ENCODE measurements at places on chromosomes 2 and 18.

DNA sequence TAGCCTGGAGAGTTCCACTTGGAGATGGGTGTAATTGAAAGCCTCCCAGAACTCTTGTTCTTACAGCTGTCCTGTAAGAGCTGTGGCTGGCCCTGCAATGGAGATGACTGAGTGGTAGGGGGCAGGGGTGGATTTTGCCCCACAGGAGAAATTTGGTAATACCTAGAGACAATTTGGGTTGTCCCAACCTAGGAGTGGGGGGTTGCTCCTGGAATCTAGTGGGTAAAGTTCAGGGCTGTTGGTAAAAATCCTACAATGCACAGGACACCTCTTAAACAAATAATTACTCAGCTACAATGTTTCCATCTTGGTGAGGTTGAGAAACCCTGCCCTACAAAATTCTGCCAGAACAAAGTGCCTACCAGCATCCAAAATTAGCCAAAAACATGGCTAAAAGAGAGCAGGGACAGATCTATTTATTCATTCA is 181.1 kb upstream of the SH3BP4 start:
- no peak for DNase-seq

- peak; percentile 78 for DNase-seq
These were observed 35.4 kb downstream of the PTPN18 start for GRCh38 chr2:130391058-130391871.

DNA sequence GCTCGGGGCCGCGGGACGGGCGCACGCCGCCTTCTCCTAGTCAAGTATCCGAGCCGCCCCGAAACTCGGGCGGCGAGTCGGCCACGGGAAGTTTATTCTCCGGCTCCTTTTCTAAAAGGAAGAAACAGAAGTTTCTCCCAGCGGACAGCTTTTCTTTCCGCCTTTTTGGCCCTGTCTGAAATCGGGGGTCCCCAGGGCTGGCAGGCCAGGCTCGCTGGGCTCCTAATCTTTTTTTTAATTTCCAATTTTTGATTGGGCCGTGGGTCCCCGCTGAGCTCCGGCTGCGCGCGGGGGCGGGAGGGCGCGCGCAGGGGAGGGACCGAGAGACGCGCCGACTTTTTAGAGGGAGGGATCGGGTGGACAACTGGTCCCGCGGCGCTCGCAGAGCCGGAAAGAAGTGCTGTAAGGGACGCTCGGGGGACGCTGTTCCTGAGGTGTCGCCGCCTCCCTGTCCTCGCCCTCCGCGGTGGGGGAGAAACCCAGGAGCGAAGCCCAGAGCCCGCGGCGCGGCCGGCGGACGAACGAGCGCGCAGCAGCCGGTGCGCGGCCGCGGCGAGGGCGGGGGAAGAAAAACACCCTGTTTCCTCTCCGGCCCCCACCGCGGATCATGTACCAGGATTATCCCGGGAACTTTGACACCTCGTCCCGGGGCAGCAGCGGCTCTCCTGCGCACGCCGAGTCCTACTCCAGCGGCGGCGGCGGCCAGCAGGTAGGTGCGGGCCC is 617 bp downstream of the FOSL2 start:
- DNase-seq: peak; percentile 72

DNA sequence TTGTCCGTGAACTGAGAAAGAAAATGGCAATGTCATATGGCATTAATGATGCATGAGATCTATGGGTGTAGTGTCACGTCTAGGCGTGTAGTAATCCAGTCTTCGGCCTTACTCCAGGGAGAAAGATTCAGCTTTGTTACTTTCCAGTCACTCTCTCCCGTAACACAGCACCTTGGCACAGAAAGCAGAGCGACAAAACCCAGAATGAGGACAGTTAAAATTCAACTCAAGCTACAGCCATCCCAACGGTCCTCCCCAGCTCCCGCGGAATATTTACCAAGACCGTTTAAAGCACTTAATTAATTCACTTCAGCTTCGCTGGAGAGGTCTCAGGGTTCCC is 797 bp upstream of the CRIM1 start:
- DNase-seq: peak; percentile 39

GRCh38 chr18:71426441-71426840 is 1117.7 kb downstream of the CBLN2 start:
- DNase-seq: no peak

DNA sequence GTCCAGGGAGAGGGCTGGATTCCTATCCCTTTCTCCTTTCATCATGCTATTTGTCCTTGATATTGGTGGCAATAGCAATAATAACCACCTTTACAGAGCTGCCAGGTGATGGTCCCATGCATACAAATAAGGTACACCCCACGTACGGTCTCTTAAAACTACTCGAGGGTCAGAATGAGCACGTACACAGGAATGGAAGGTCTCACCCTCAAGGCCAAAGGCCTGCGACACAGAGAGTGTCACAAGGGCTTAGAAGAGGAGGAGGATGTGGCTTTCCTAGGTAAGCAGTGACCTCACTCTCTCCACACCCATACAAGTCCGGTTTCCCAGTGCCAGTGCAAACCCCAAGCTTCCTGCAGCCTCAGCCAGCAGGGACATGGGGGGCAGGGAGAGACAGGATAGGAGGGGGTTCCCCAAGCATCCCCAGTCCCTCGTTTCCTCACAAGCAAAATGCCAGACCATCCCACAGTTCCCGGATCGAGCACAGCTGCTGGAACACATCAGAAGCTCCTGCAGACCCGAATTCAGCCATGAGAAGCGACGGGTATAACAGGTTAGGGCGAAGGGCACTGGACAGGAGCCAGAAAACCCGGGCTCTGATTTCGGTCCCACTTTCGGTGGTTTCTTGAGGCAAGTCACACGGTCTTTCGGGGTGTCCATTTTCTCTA is 49.2 kb downstream of the PLB1 start:
- no peak for DNase-seq

DNA sequence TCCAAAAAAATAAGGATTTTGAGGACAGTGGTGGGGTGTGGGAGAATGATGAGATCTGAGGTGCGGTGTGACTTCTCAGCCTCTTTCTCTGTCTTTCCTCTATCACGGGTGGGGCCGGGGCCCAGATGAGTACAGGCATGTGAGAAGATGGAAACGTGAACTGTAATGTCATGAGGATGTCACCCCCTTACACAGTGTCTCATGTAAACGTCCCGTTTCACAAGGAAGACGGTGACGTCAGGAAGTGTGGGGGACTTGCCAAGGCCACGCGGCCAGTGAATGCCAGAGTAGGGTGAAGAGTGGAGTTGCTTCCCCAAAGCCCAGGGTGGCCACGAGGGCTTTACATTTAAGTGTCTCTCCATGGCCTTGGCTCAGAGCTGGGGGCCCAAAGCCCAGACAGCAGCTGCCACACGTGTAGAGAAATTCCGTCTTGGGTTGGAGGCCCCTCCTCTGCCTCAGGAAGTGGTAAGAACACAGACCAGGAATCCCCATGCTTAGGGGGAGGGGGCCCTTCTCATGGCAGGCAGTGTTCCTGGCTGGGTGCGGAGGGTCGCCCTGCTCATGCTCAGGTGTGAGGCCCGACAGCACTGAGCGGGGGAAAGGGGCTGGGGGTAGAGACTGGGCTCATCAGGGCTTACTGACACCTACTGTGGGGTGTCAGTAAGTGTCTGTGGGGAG is 80.9 kb upstream of the SMAD7 start:
- no peak for DNase-seq

- no peak for DNase-seq
These were observed 311.5 kb upstream of the GYPC start for GRCh38 chr2:126344493-126344892.

DNA sequence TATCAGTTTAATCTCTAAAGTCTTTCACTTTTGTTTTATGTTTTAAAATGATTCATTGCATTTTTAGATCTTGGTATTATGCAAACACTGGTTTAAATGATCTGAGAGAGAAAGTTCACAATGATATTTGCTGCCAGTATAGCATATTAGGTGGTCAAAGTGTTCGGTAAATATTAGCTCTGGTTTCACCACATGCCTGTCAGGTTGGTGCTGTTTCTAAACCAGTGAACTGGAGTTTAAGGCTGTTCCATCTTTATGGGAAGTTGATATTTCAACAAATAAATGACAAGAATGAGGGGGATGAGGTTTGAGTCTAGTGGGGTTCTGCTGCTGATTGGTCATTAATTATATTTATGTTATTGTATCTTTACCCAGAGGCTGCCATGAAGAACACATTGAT is 436.4 kb downstream of the DCDC2C start:
- DNase-seq: no peak

GRCh38 chr2:105042189-105042588 is 4.3 kb downstream of the MRPS9 start:
- DNase-seq: no peak

DNA sequence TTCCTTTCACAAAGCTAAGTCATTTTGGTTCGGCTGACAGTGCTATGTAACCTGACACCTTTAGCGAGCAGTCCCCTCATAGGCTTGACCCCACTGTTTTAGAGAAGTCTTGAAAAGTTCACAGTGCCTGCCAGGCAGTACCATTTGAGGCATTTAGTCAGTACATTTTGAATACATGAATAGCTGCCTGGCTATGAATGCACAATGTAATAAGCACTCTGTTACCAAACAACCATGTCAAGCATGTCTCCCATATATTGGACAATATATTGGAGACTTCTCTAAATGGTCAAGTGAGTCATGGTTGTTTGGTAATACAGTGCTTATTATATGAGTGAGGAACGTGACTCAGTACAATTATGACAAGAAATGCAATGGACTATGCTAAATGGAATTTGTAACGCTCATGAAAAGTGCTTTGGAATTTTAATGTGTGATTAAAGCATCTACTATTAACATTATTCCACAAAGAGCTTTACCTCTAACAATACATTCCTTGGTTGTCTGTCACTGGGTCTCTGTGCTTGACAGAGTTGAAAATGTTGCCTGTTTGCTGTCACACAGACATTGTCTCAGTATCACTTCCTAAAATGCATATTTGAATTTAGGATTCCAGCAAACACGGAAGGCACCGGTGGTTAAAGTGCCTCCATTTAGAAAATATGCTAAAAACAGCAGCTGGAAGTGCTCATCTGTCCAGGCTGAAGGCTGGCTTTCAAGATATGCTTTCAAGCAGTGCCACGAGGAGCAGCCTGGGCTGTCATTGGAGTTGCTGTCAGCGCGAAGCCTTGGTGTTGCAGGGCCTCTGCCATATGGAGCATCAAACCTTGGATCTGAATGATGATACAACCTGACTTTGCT is 458.6 kb downstream of the FBXO15 start:
- peak; percentile 98 for DNase-seq

DNA sequence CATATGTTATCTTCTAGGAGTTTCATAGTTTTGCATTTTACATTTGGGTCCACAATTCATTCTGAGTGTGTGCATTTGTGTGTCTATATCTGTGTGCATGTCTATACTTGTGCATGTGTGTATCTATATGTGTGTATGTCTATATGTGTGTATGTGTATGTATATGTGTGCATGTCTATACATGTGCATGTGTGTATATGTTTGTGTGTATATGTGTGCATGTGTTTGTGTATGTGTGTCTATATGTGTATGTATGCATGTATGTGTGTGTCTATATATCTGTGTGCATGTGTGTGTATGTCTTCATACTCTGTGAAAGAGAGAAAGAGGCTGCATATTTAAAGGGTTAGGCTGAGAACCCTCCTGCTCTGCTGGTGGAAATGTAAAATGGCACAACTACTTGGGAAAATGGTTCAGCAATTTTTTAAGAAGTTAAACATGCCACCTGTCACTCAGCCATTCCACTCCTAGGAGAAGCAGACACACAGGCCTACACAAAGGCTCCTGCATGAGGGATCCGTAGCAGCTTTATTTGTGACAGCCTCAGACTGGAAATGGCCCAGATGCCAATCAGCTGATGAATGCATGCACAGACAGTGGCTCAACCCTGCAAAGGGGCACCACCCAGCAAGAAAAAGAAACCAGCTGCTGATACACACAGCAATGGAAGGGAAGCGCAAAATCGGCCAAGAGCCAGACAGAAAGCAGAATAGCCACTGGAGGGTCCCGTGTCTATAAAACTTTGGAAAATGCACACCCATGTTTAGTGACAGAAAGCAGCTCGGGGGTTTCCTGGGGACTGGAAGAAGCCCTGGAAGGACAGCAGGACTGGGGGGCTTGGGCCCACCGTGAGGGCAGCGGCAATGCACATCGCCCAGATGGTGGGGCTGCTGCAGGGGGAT is 146.8 kb downstream of the SEPTIN10 start:
- DNase-seq: peak; percentile 89

DNA sequence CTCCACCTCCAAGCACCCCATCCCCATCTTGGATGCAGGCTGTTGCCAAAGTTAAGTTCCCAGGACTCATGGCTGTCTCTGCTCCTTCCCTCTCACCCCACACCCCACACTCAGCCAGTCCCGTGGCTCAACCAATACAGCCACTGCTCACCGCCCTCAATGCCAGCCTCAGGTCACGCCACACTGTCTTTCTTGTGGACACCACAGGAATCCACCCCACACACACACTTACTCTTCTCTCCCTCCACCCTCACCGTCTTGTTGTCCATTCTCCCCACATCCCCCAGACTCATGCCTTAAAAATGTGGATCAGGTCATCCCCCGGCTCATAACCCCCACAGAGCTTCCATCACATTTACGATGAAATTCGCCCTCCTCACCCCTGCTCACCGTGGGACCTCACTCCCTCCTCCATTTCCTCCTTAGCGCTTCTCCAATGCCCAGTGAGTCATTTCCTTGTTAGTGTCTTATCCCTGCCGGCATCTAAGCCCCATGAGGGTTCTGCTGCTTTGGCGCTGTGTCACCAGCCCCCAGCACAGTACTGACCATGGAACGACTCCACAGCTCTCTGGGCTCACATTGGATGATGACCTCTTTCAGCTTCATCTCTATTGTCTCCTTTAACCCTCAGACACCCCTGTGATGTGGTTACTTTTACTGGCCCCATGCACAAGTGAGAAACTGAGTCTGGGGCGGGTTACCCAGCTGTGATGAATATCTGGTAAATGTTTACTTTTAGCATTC is 13.8 kb downstream of the MLPH start:
- DNase-seq: peak; percentile 100

DNA sequence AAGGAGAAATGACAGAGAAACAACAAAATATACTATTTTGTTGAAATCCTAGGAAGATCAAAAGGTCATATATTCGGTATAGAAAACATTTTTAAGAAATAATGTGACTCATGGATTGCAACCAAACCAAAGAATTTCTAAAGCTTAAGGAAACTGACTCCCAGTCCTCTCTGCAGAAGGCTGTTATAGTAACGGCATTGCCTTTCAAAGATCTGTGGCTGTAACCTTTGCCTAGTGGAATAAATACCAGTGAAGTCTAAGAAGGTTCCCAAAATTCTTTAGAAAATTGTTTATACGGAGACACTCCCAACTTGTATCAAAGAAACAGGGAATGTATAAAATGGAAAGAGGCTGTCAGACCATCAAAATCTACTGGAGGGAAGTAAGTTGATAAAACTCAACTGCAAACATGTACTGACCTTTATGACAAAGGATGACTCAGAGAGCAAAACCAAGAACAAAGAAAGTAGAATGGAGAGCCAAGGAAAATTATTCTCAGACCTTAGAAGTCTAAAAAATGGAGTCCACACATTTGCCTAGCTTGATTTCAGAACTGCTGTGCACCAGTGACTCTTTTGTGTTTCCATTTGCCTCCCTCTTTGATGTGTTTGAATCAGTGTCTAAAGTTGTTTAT is 48.6 kb upstream of the FSIP2 start:
- no peak for DNase-seq

GRCh38 chr2:241859436-241860183 is 916 bp upstream of the PDCD1 start:
- DNase-seq: peak; percentile 33

Measured in EH (cell line).